ENCODE measurements at places on chromosomes 2 and 18. TPM values are rescaled to one million over a fixed set of nuclear protein-coding genes. Genes with fewer than 3 reads are reported as not detected.

ADCYAP1 gene
- not detected for total RNA-seq

CXCR1 gene
- total RNA-seq, result not detected

TMX3 gene
- 45.7 TPM for total RNA-seq

CEBPZ gene
- total RNA-seq, result 103 TPM

PROKR1 gene
- total RNA-seq, result 0.08 TPM

MOCOS gene
- total RNA-seq, result 0.29 TPM

HS1BP3 gene
- total RNA-seq, result 9.0 TPM

AGXT gene
- total RNA-seq, result not detected

HOXD9 gene
- not detected for total RNA-seq

IL1F10 gene
- total RNA-seq, result not detected

GALNT5 gene
- total RNA-seq, result not detected

C1QL2 gene
- not detected for total RNA-seq

CD226 gene
- total RNA-seq, result 189 TPM

NGEF gene
- 0.13 TPM for total RNA-seq

CTAGE1 gene
- not detected for total RNA-seq

NEURL3 gene
- 0.10 TPM for total RNA-seq

ANKRD23 gene
- total RNA-seq, result 4.9 TPM

ADRA2B gene
- 0.34 TPM for total RNA-seq
